ENCODE measurements at places on chromosomes 11 and 22.

GRCh38 chr11:86181379-86181778 is 63.2 kb upstream of the EED start:
- no peak for DNase-seq

GRCh38 chr11:67606093-67606491 is 644 bp upstream of the NDUFV1 start:
- DNase-seq = no peak

- no peak for DNase-seq
Observed at GRCh38 chr11:116420770-116421528, 351.8 kb downstream of the BUD13 start.

- DNase-seq = no peak
Observed at GRCh38 chr11:132330515-132330914, 960.1 kb downstream of the NTM start.

GRCh38 chr11:12042215-12042676 is 33.8 kb upstream of the DKK3 start:
- DNase-seq = no peak

DNA sequence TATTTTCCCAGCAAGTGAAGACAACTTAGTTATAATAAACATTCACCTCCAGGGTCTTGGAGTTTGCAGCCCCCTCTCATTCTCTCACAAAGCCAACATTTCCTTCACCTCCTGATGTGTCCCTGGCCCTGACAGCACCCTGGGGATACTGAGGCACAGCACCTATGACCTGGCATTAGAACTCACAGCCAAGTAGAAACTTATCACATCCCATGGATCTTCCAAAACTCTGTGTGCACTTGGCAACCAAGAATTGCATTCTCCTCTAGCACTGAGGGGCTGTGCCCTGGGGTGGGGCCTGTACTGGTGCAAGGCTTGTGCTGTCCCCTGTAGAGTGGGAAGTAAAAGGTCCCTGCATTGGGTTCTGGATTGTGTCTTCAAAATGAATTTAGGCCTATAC is 116.7 kb upstream of the IGLL5 start:
- no peak for DNase-seq

GRCh38 chr22:49900441-49901230 is 17.6 kb downstream of the ALG12 start:
- no peak for DNase-seq

- DNase-seq = no peak
Observed at GRCh38 chr11:68532727-68533369, 72.3 kb downstream of the PPP6R3 start.

GRCh38 chr11:99423428-99423983 is 402.8 kb downstream of the CNTN5 start:
- no peak for DNase-seq

GRCh38 chr11:108733479-108734116 is 68.7 kb downstream of the DDX10 start:
- no peak for DNase-seq

DNA sequence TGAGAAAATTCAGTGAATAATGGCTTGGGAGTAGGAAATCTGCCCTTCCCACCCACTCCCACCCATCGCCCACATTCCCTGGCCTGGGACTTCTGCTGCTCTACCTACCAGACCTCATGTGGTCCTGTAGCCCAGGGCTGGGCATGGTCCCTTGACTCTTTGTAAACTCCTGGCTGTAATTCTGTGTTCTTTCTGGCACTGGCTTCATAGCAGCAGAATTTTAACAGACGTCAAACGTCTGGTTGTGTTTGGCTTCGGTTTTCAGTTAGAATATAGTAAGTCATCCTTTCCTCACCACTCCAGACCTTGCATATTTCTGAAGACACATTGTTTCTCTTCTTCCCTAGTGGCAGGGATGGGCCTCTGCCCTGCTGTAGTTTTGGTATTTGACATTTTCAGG is 210.6 kb downstream of the CSNK2A3 start:
- no peak for DNase-seq

GRCh38 chr11:10693509-10694081 is at the start of gene IRAG1:
Gene IRAG1, minus strand, starts transcription at chr11:10693755. Its CDS starts 153 bp downstream, at chr11:10693602.
- DNase-seq = no peak

DNA sequence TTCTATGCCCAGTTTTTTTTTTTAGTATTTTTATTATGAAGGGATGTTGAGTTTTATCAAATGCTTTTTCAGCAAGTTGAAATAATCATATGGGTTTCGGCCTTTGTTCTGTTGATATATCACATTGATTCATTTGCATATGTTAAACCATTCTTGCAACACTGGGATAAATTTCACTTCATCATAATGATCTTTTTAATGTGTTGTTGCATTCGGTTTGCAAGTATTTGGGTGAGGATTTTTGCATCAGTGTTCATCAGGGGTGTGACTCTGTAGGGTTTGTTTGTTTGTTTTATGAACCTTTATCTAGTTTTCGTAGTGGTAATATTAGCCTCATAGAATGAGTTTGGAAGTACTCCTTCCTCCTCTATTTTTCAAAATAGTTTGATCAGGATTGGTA is 103.5 kb downstream of the TTC28 start:
- DNase-seq = no peak

GRCh38 chr11:82718821-82719220 is 14.8 kb downstream of the FAM181B start:
- DNase-seq = no peak

GRCh38 chr22:42645938-42646568 is 3.1 kb downstream of the CYB5R3 start:
- DNase-seq = no peak

- no peak for DNase-seq
Observed at GRCh38 chr11:117868088-117868487, 8.4 kb downstream of the FXYD6 start.

DNA sequence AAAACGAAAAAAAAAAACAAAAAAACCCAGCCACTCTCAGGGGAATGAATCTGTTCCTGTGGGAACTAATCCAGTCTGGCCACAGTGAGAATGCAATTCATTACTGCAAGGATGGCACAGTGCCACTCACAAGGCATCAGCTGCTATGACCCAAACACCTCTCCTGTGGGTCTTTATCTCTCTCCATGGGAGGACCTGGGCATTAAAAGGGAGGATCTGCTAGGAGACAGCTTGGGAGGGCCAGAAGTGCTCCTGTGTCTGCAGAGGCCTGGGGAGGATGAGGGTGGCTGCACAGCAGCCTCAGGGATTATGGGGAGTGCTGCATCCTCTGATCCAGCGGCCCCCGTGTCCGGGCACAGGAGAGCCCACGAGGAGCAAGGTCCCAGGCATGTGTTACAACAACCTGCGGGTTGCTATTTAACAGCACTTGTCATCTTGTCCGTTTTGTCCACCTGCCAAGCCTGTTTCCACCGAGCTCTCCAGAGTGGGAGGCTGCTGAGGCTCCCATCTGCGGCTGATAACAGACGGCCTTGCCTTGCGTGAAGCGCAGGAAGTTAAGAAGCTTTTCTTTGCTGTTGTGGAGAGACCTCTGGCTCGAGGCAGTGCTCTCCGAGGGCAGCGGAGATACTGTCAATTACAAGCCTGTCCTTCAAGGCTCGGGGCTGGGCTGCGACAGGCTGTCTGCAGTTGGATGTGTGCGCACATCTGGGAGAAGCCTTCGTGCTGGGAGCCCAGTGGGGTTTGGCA is 97.7 kb downstream of the NXPE2 start:
- no peak for DNase-seq

- peak; percentile 29 for DNase-seq
Observed at GRCh38 chr11:66478729-66479393, 1.4 kb upstream of the DPP3 start.

DNA sequence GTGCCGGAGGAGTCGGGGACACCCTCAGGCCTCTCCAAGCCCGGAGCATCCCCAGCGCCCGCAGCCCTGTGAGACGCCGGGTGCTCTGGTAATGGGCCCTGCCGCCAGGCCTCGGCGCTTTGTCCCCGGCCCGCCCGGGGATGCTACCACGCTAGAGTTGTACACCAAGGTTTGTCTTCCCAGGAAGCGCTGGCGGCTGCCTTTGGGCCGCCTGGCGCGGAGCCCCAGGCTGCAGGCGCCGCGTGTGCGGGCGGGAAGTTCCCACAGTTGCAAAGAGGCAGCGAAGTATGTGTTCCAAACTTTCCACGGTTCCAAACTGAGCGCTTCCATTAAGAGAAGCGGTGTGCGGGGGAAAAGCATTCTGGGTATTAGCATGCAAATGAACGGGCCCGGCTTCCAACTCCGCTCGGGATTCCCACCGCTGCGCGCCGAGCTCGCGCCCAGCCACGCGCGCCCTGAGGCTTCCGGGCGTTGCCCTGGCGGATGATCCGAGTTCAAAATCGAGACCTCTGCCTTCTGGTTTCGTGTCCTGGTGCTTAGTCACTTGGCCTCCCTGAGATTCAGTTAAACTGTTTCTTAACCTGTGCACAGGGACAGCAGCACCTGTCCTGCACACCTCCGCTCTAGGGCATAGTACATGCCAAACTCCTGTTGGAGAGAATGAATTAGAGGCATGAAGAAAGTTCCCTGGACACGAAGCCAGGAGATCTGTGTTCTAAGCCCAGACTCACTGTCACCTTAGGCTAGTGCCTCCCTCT is 1.3 kb upstream of the PATZ1 start:
- DNase-seq = peak; percentile 46

- DNase-seq = no peak
Observed at GRCh38 chr22:49422701-49423100, 405.0 kb downstream of the BRD1 start.

DNA sequence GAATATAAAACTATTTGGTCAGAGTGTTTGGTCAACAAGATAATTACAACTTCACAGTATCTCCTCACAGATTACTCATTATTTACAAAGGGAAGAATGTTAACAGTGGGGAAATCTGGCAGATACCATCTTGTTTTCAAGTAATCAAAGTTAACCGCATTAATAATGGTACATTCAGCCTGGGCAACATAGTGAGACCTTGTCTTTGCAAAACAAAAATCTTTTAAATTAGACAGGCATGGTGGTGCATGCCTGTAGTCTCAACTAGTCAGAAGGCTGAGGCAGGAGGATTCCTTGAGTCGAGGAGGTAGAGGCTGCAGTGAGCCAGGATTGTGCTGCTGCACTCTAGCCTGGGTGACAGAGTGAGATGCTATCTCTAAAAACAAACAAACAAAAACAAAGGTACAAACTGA is 78.5 kb downstream of the ACER3 start:
- no peak for DNase-seq

GRCh38 chr22:20509344-20510047 is 2.1 kb downstream of the MED15 start:
- peak; percentile 48 for DNase-seq

DNA sequence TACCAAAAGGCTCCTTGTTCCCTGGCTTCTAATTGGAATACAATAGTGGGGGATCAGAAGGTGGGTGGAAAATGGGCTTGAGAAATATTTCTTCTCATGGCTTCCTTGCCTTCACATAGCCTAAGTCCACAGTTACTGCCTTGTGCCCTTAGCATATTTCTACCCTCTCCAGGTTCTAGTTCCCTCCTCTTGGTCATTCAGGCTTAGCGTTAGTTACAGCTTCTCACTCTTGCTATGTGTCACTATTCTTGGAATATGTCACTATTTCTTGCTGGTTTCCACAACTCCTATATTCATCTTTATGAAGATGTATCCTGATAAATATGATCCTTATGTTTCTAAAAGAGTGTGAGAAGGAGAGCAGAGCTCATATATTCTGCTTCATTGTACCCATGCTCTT is 2.5 kb downstream of the OR2D2 start:
- no peak for DNase-seq
